GM12892 (cell line): ENCODE measurements at places on chromosomes 16 and 17.

DNA sequence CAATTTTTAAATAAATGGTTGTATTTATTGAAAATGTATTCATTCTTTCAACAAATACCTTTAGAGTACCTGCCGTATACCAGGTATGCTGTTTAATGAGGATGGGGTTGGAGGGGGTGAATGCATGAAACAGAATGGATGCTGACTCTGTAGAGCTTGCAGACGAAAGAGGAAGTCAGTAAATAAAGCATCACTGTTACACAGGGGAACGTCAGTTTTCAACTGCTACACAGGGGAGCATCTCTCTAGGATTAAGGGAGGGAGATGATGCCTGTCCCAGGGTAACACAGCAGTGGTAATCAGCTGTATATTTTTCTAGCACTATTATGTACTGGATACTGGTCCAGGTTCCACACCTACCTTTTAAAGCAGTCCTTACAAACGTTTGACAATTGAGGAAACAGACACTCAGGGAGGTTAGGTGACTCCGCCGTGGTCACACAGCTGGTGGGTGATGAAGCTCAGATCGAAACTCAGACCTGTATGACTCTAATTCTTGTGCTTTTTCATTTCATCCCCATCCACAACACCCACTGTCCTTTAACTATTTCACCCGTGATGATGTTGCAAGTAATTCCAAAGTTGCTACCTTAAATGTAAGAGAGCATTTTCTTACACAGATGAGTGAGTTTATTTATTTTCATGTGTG, 452.1 kb upstream of the HSBP1 start:
- no peak for DNase-seq

- peak; percentile 74 for DNase-seq
Measured at GRCh38 chr17:75250009-75250471, 11.4 kb downstream of the GGA3 start.

- no peak for DNase-seq
Measured at GRCh38 chr16:72996291-72997062, 51.5 kb downstream of the ZFHX3 start.

GRCh38 chr16:11202260-11203091, 53.5 kb downstream of the SOCS1 start:
- DNase-seq: no peak
